Naive B cell (primary cell): ENCODE measurements at places on chromosomes 12 and 14.

GRCh38 chr12:46264057-46264456 is 4.8 kb downstream of the SLC38A1 start:
- DNase-seq = no peak

DNA sequence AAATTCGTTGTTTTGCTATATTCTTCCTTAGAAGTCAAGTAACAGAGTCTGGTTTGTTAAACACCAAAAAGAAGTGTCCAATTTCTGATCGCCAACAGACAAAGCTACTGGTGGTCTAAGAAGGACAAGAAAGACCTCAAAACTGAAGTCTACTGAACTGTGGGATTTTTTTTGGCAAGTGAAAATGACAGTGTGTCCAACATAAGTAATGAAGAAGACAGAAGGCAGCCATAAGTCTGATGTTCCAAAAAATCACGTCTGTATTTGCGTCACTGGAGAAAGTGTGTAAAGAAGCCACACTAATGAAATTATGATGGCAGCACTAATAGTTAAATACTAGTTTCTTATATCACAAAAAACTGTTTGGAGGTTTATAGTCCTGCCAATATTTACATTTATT is 32.6 kb downstream of the WASHC3 start:
- DNase-seq = no peak

- DNase-seq = no peak
These were observed 4.3 kb upstream of the CSRP2 start for GRCh38 chr12:76883151-76883550.

- no peak for DNase-seq
These were observed 120.4 kb downstream of the LRRIQ1 start for GRCh38 chr12:85156569-85156968.

DNA sequence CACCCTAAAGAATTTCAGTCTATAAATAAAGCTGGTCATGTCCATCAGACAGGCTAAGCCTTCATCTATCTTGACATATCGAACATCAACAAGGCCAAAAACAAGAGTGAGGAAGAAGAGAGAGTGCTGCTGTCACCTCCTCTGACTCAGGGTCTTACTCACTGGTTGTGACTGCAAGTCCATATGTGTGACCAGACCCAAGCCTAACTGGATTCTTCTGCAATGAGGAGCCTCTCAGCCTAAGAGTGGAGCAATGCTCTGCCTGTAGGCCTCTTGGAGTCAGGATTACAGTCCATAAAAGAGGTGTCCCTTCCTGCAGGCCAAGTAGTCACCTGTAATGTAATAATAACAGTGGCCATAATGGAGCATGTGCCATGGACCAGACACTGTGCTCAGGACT is 121.2 kb upstream of the SLC35F4 start:
- no peak for DNase-seq

- no peak for DNase-seq
These were observed 47.9 kb downstream of the SEL1L start for GRCh38 chr14:81485781-81486180.

DNA sequence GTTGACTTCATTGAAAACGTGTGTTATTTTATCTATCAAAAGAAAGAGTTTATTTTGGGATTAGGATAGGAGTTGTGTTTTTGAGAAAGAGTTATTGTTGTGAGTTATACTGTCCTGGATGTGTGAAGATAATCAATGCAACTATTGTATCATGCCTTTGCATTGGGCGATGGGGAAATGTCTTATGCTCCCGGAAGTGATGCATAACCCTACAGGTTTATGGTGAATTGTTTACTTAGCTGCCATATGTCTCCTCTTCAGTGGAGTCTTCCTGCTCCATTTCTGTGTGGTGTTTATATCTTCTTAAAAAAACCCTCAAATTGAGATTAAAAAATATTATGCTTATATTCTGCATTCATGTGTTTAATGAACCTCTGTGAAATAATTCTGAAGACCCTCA is 6.5 kb downstream of the PDE3A start:
- no peak for DNase-seq

- DNase-seq = no peak
These were observed 503.5 kb downstream of the LRFN5 start for GRCh38 chr14:42110167-42110566.

DNA sequence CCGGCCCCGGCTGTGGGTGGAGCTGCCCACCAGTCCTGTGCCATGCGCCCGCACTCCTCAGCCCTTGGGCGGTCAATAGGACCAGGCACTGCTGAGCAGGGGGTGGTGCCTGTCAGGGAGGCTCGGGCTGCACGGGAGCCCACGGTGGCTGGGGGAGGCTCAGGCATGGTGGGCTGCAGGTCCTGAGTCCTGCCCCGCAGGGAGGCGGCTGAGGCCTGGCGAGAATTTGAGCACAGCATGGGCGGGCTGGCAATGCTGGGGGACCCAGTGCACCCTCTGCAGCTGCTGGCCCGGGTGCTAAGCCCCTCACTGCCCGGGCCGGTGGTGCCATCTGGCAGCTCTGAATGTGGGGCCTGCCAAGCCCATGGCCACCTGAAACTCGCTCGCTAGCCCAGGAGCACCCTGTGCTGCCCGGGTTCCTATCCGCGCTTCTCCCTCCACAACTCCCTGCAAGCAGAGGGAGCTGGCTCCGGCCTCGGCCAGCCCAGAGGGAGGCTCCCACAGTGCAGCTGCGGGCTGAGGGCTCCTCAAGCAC is 1371.1 kb downstream of the FSCB start:
- DNase-seq = no peak
